ENCODE measurements at places on chromosomes 5 and 9.

- no peak for DNase-seq
Observed at GRCh38 chr5:64566310-64566916, 60.6 kb downstream of the RGS7BP start.

- DNase-seq: no peak
Observed at GRCh38 chr5:132526974-132527564, 16.3 kb downstream of the IL5 start.

DNA sequence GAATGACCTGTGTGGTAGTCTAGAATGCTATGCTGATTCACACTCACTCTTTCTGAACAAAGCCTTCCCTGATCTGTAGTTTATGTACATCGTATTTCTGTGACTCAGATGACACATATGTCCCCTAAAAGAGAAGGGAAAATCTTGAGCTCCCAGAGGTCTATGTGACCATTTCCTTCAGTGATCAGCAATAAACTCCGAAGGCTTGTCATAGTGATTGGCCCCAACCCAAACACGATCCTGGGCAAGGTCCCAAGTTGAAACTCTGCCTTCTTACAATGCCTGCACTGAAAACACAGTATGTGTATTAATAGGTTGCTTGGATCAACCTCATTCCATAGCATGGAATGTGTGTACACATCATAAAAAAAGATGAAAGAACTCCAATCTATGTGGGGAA, 685.8 kb downstream of the MAT2B start:
- no peak for DNase-seq

GRCh38 chr5:179254638-179255271, 90.5 kb downstream of the ADAMTS2 start:
- DNase-seq: no peak

DNA sequence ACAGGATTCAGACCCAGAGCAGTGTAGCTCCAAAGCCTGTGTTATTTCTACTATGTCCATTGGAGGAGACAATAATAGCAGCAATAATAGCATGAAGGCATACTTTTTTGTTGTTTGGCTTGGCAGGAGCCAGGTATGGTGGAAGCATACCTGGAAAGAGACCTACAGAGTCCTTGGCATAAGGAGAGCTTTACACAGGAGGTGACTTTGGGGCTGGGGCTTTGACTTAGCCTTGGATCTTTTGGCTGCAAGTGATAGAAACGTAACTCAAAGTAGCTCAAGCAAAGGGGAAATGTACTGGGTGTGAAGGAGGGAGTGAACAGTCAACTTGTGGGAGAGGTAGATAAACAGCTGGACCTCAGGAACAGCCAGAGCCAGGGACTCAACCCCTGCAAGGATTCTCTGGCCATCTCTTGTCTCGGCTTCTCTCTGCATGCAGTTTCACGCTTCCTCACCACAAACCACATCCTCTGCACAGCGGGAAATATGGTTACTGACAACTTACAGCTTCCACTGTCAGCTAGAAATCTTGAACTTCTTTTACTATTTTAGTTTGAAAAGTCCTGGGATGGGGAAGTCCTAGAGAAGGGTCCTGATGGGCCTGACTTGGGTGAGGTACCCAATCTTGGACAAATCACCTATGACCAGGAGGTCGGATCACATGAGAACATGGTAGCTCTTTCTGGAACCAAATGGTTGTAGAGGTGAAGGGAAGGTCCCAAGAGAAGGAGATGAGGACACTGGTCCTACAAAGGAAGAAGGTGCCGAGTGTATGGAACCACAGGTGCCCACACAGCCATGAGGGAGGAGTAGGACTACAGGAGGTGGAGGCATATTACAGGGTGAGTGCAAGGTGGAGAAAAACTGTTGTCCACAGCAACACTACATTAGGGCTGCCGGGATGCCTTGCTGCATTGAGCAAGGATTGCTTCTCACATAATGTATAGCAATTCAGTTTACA, 47.0 kb upstream of the TGFBR1 start:
- DNase-seq: no peak

DNA sequence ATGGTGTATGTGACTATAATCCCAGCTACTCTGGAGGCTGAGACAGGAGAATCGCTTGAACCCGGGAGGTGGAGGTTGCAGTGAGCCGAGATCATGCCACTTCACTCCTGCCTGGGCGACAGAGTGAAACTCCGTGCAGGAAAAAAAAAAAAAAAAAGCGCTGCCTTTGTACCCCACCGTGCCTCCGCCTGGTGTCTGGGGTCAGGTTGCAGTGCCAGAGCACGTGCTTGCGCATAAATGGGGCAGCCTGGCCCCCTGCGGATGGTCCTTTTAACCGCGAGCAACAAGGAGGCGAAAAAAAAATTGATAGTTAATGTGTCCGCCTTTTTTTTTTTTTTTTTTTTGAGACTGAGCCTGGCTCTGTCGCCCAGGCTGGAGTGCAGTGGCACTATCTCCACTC, 6.3 kb upstream of the CCNB1 start:
- no peak for DNase-seq

DNA sequence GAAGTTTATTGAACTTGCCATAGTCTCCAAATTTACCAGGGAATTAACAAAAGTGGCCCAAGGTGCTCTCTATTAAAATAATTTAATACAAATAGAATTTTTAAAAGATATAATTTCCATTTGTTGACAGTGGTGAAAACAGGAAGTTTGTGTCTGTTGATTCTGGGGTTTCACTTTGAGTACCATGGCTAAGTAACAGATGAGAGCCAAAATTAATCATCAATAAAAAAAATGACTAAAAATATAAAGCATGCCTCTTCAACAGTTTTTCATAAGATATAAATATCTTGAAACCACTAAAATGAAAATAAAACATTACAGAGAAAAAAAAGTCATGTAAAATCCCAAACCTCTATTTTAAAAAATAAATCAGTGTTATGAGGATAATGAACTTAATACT, 49.8 kb downstream of the SGCD start:
- no peak for DNase-seq

DNA sequence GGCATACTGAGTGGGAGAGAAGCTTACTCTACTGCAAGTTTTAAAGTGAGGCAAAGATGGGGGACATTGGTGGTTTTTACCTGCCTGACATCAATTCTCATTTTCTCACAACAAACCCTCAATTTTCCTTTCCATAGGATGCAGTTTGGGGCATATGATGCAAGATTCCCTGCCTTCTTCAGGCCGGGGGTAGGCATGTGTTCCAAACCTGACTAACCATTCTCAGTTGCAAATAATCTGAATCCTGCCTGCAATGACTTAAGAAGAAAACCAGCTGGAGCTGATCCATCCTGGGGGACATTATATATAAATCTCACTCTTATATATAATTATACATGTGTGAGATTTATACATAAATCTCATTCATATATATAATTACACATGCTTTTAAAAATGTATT, 223.6 kb upstream of the EFNA5 start:
- DNase-seq: no peak

GRCh38 chr9:80320480-80320879, 748.7 kb downstream of the TLE4 start:
- no peak for DNase-seq

GRCh38 chr5:10199692-10200091, 50.0 kb downstream of the ATPSCKMT start:
- no peak for DNase-seq

- no peak for DNase-seq
Observed at GRCh38 chr9:5493679-5494511, 16.4 kb upstream of the PDCD1LG2 start.

- no peak for DNase-seq
Observed at GRCh38 chr9:1839909-1840308, 175.2 kb upstream of the SMARCA2 start.

GRCh38 chr5:32231241-32231640, 57.1 kb upstream of the GOLPH3 start:
- DNase-seq: no peak

- DNase-seq: no peak
Observed at GRCh38 chr9:5510989-5511388, 658 bp downstream of the PDCD1LG2 start.

- DNase-seq: no peak
Observed at GRCh38 chr5:137667341-137667740, 68.5 kb downstream of the KLHL3 start.

DNA sequence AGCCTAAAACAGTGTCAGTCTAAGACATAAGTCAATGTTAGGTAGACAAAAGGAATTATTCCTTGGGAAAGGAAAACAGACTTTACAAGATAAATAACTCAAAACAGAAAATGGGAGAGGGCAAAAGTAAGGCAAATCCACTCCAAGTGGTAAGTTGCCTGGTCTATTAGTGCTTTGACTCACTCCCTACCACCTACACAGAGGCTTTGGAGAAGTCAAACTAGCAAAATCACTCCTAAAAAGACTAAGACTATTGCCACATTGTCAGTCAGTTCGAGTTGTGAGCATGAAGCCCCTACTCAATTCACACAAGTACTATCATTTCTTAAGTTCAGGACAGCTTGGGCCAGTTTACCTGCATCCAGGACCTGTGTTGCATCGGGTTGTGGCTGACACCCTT, 5.2 kb upstream of the ZBTB6 start:
- DNase-seq: no peak

DNA sequence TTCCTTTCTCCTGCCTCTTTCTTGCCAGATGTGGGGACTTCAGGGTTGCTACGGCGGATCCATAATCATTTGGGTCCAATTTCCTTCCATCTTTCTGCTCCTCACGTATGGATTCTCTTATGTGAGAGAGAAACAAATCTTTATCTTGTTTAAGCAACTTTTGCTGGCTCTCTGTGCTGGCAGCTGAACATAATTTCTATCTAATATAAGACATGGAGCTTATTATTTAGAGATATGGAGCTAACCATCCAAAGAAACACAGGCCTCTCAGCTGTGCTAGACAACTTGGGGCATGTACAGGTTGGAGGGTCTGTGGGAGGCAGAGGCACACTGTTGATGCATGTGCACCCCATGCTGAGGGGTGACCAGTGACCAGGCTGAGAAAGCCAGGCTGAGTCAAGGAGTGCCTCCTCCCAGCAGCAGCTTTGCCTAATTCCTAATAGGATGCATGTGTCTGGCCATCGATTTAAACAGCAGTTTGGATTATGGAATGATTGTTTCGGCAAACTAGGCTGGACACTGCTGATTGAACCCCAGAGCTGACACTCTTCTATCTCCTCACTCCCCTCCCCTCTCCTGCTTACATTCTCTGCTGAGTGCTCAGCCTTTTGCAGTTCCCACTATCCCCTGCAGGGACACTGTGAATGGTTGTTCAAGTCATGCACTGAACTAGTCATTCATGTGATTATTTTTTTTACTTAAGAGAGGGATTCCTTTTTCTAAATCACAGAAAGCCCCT, 195.8 kb downstream of the ERCC6L2 start:
- DNase-seq: no peak

DNA sequence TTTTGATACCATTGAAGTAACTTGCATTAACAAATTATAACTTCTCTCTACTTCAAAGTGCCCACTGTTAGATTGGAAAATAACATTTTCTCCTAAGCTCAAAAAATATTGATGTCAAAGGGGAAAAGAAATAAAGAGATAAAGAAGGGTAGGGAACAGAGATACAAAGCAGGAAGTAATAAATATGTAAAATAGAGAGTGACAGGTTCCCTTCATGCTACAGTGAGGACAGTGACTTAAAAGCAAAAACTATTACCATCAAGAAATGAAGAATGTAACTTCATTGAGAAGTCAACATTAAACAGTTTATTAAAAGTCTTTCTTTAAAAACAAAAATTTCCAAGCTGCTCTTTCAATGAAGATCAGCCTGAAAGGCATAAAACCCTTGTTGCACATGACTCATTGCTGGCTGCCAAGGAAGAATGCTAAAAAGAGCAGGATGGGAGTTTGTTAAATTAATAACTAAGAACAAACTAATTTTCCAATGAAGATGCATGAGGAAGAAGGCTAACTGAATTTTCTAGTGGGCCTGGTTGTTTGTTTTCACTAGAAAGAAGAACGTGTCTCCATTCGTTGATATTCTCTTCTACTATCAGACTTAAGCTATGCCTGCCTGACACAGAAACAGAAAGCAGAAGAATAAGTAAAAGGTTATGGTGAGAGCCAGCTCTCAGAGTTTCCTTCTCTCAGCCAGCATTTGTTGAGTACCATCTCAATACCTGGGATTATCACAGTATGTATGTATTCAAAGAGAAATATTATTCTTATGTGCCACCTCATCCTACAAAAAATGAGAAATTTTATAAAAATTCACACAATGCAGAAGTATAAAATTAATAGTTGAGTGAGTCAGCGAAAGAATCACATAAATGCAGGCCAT, 197.8 kb upstream of the NREP start:
- DNase-seq: no peak

DNA sequence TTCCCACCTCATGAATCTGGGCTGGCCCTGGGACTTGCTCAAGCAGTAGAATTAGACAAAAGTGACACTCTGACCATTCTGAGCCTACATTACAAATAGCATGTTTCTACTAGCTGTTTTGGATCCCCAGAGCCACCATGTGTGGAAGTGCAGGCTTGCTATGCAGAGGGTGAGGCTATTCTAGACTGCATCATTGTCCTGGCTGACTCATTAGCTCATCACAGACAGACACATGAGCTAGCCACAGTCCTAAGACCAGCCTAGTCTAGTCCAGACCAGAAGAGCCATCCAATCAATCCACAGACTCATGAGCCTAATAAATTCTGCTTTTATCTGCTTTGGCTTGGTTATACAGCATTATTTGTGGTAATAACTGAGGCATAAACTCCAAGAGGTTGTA, 351.9 kb downstream of the PRELID2 start:
- DNase-seq: no peak

DNA sequence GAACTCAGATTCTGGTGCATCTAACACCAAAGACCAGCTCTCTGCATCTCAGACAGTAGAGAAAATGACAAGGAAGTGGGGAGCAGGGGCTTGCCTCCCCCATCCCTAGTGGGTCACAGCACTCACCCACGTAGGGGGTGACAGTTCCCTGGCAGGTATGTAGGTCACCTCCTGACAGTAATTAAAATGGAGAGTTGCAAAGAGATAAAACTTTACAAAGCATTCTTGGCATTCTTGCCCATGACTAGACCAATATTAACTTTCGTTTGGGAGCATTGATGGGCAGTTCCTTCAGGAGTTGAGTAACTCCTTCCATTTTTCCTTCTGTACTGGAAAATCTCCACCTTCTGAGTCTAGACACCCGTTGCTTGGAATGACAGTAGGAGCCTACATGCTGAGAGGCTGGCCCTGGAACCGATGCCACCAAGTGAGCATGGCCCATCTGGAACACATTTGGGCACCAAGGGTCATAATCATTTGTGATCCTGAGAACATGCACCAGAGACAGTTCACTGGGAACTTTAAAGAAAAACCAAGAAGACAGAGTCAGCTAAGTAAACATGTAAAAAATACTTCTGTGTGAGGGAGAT, 81.5 kb upstream of the MSX2 start:
- DNase-seq: no peak

- no peak for DNase-seq
Observed at GRCh38 chr5:154466147-154466546, 11.9 kb downstream of the HAND1 start.

- no peak for DNase-seq
Observed at GRCh38 chr9:35611230-35611797, 6.3 kb downstream of the TESK1 start.

DNA sequence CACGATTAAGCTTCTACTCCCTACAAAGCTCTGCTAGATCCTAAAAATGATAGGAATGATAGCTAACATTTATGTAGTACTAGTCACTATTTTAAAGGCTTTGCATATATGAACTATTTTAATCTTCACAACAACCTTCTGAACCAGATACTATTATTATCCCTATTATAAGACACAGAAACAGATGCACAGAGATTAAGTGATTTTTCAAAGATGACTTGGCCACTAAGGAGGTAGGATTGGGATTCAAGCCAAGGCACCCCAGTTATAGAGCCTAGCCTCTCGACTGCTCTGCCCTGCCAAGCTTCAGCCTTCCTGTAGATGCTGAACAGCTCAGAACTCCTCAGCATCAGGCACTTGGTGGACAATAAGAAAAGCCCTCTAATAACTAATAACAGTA, 200.9 kb upstream of the PTGER4 start:
- no peak for DNase-seq

GRCh38 chr5:170308686-170309085, 11.1 kb upstream of the LCP2 start:
- no peak for DNase-seq
